Heart left ventricle (tissue), 16 donors: ENCODE measurements at places on chromosomes 7 and 10. TPM values are rescaled to one million over a fixed set of nuclear protein-coding genes. Genes with fewer than 3 reads are reported as not detected.

Gene EXOC4
- total RNA-seq: 36.1 TPM

Gene HOXA2
- total RNA-seq: not detected

Gene CLEC5A
- 0.50 TPM for total RNA-seq

Gene ACHE
- total RNA-seq: 2.0 TPM
